Cerebellar nuclear complex (tissue), 1 donor: ENCODE measurements at places on chromosomes 4 and X.

- DNase-seq, result no peak
These were observed 346.3 kb downstream of the TECRL start for GRCh38 chr4:64062991-64063390.

DNA sequence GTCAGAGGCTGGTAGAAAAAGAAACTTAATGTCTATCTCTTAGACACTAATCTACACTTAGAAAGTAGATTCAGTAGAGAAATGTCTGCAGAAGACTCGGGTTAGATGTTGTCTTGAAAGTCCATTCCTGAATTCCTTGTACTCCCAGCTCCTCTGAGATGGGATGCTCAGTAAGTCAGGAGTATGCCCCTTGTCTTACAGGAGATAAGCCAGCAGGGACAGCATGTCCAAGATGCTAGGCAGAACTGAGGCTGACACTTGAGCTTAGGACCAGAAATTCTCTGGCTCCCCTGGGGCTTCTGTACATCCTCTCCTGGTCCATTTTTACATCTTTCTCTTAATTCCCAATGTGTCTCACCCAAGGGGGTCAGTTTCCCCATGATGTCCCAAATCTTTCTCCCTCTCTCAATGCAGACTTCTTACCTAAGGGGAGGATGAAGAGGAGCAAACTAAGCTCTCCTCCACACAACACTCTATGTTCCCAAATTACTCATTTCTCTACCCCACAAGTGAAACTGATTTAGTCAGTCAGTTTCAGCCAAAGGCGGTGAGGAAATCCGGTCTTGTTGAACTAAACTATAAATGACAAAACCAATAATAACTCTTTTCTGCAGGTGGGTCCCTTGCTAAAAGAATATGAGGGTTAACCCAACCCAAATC is 558.2 kb upstream of the DIPK2B start:
- no peak for DNase-seq

DNA sequence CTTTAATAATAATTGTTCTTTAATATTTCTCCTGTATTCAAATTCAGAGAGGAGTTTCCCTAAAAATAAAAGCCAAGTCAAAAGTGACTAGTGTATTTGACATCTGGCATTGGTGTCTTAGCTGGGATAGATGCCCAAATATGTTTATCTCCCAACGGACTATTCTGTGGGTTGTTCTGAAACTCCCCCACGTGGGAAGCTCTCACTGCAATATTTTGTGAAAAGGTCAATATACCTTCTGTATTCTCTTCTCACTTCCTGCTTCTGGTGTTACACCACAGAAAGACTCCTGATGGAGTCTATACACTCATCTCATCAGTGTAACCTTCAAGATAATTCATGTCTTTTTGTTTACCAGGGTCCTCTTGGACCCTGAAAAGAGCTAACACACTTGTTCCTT is 2052.8 kb upstream of the TENM3 start:
- no peak for DNase-seq

DNA sequence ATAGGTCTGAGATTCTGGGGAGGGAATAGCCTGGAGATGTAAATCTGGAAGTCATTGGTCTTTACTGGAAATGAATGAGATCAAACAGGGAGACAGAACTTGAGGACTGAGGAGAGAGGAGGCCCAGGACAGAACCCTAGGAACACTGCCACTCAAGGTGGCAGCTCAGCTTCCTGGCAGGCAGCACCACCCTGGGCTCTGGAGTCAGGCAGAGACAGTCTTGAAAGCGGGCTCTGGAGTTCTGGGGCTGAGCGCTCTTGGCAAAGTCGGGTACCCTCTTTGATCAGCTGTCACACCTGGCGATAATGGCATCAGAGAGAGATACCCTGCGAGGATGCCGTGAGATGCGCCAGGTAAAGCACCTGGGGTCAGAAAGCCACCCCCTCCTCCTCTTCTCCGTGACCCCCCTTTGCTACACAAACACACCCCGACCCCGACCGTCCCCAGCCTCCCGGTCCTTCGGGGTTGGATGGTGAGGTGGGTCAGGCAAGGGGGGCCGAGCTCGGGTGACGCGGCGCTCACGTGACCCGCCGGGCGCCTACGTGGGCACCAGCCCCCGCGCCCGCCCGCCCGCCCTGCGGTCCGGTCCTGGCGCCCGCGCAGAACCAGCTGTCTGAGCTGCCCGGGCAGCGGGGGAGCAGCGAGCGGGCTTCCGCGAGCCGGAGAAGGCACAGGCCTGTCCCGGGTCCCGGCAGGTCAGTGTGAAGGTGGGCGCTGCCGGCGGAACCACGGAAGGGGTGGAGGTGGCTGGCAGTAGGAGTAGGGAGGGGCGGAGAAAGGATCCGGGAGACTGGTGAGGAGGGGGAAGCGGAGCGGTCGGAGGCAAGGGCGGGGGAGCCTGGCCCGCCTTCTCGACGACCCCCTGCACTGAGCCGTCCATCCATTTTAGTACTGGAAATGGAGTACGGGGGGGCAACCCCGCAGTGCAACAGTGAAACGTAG is at the start of gene TCEAL3:
TSS of gene TCEAL3 (plus strand) at position 600 of the 942 bp plus-strand sequence. CDS start 1,102 bp downstream, outside the sequence.
- DNase-seq, result no peak

GRCh38 chrX:131745942-131746489 is 202.1 kb downstream of the OR13H1 start:
- no peak for DNase-seq

DNA sequence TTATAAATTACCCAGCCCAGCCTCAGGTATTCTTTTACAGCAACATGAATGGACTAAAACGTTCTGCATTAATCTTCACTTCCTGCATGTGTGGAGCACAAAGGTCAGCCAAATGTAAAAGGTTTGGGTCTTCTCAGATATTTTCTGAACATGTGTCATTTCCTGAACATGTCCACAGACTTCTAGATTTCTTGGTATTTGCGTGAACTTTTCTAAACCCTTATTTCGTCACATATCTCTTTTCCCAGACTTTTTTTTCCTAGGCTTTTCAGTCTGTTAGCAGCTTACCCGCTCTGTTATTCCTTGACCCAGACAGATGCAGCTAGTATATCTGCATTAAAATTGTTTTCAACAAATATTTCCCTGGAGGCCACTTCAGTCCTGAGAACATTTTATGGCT is 57.3 kb upstream of the USP51 start:
- no peak for DNase-seq

GRCh38 chr4:26950446-26950845 is 89.8 kb downstream of the STIM2 start:
- DNase-seq, result no peak

GRCh38 chrX:105502336-105502735 is 281.8 kb upstream of the TEX13A start:
- DNase-seq, result no peak

DNA sequence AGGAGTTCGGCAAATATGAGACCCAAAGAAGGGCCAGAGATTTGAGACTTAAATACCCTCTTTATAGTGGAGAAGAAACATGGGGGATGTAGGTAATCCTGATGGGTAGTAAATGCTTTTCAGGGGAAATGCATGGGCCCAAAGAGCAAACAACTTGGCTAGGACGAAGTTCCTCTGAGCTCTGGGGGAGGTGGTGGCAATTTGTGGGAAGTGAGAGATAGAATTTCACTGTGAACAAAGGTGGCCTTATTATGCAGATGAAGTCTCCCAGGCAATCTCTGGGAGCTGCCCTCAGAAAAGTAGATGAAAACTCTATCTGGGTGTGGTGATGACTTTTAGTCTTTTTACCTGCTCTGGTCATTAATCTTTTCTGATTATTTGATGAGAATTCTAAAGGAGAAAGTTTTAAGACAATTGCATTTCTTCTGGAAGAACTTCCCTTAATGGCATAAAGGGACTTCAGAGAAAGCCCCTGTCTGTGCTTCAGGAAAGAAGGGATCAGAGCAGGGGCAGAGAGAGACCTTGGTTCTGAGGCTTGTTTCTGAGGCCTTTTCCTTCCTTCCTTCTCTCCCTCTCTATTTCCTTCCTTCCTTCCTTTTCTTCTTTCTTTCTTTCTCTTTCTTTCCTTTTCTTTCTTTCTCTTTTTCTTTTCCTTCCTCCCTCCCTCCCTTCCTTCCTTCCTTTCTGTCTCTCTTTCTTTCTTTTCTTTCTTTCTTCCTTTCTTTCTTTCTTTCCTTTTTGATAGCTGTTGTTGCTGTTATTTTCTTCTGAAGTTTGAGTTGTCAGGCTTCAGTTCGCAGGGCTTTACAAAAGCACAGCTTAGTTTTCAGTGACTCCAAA is 37.5 kb upstream of the MAOA start:
- no peak for DNase-seq

- DNase-seq, result no peak
These were observed 295.9 kb upstream of the TACR3 start for GRCh38 chr4:104015680-104016079.

DNA sequence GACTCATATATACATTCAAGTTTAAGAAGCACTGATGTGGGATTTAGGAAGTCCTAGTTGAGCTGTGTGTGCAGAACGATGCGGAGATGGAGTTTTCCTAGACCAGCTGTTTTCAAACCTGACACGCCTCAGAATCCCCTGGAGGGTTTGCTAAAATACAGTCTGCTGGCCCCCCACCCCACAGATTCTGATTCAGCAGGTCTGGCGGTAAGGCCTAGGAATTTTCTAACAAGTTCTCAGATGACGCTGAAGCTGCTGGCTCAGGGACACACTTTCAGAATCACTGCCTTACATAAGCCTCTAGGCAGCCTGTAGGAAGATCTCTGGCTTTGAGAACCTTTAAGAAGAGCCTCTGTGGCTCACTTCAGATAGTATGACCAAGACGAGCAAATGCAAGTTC is 73.1 kb downstream of the PHEX start:
- no peak for DNase-seq

- DNase-seq, result no peak
These were observed 89.1 kb upstream of the TSPAN5 start for GRCh38 chr4:98747393-98748091.

DNA sequence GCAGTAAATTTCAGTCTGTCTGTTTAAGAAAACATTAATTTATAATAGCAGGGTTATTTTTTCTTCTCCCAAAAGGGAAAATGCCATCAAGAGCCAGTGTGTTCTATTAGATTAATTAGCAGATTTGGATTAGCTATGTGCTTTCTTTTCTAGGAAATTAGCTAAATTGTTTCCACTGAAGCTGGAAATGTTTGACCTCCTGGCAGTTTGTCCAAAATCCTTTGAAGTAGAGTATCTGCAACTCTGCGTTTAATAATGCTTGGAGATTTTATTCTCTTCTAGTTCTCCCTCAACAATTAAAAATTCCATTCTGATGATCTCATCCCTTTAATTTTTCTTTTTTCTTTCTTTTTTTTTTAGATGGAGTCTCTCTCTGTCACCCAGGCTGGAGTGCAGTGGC is 27.1 kb upstream of the HOPX start:
- no peak for DNase-seq

DNA sequence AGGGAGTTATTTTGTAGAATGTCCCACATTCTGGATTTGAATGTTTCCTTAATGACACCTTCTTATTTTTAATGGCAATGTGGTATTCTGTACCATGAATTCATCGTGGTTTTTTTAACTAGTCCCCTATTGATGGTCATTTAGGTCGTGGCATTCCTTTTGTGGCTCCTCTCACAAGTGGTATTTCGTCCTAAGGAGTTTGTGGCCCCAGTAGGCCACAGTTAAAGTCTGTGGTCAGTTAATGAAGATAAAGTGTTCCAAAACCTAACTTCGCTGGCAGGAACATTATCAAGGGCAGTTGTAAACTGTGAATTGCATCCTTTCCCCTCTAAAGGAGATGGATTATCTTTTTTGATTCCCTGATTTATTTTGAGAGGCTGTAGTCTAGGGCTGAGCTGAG is 133.2 kb downstream of the TMEM164 start:
- DNase-seq, result no peak

DNA sequence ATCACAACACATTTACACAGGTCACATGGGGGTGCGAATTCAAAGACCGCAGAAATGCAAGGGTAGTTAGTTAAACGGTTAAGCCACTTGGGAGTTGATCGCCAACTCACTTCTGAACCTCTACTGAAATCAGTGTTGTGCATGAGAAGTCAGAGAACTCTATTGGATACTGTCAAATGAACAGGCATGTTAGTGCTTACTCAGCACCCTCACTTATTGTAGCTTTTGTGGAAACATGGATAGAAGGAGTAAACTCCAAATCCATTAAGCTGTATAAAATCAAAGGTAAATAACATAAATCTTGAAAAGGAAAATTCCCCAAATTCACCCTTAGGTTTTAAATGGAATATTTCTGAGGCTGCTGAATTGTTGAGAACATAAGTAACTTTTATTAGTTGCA is 17.5 kb upstream of the ANXA10 start:
- no peak for DNase-seq

DNA sequence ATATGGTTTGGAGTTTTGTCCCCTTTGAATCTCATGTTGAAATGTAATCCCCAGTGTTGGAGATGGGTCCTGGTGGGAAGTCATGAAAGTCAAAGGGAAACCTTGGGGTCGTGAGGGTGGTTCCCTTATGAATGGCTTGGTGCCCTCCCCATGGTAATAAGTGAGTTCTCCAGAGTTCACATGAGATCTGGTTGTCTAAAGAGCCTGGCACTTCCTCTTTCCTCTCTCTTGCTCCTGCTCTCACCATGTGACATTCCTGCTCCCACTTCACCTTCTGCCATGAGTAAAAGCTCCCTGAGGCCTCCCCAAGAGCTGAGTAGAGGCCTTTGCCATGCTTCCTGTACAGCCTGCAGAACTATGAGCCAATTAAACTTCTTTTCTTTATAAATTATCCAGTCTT is 5.5 kb upstream of the IL15 start:
- DNase-seq, result no peak

DNA sequence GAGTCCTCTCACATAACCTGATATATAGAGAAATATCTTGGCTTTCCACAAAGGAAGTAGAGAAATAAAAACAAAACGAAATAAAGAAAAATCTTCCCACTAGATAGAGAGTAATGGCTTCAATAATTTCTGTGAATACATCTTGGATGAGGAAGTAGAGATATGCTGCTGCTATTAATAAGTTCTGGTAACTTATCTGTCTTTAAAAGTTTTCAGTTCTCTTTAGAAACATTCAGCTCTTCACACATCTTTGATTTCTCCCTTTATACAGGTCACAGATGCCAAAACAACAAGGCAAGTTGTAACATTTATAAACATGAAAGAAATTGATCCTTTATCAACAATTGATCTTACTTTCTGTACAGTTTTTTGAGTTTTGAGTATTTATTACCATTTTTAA is 615.8 kb downstream of the TRAM1L1 start:
- DNase-seq, result no peak

- DNase-seq, result no peak
These were observed 331 bp downstream of the SETD7 start for GRCh38 chr4:139555705-139556070.

DNA sequence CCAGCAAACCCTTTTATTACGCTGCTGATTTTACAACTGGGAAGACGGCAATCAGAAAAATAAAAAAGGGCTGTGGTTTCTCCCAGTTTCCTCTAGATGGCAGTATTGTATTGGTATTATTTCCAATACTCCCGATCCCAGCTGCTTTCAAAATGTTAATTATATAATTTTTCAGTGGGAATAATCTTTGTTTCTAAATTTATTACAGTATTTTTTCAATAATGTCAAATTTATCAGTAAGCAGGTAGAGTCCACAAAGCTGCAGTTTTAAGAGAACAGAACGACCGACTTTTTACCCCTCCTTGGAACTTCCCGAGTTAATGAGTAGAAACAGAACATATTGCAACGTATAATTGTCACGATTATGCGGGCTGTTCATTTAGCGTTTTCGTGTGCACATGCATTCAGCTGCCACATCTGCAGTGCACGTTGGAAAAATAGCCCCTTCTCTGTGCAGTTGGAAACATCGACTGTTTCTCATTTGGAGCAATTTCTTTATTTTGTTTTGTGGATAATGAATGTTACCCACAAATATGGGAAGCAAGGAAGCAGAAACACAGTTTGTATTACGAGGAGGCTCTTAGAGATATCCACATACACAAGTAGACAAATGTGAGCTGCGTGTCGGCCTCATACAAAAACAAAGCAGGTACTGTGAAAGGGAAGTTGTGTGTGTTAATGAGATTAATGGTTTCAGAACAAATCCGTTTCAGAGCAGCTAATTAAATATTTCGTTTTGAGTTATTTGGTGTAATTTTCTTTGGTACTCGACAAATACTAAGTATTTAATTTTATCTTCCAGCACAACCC is 188.0 kb downstream of the STIM2 start:
- DNase-seq, result no peak
